ENCODE measurements at places on chromosomes 4 and X. TPM values are rescaled to one million over a fixed set of nuclear protein-coding genes. Genes with fewer than 3 reads are reported as not detected.

RENBP gene
- total RNA-seq, result 6.3 TPM

PLAC8 gene
- total RNA-seq, result 14.0 TPM

PKD2 gene
- 6.3 TPM for total RNA-seq

MGARP gene
- total RNA-seq, result not detected

GPR34 gene
- total RNA-seq, result 0.97 TPM

RAB39B gene
- 12.5 TPM for total RNA-seq
